SK-N-MC (cell line): ENCODE measurements at places on chromosomes 4 and X.

DNA sequence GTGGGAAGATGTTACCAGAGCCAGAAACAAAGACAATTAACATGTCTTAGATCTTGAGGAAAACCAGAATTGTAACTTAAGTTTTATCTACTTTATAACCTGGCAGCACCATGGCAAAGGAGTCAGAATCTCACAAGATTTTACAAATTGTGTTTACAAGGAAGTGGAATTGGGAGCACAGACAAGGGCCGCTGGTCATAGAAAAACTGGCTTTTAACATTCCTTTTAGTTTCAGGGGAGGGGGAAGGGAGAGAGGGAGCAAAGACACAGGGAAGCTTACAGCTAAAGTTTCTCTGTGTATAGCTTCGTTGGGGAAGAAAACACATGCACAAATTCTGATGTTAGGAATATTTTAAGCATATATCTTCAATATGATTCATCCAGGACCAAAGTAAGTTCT lies 10.3 kb upstream of the UGT2B11 start:
- DNase-seq, result no peak

DNA sequence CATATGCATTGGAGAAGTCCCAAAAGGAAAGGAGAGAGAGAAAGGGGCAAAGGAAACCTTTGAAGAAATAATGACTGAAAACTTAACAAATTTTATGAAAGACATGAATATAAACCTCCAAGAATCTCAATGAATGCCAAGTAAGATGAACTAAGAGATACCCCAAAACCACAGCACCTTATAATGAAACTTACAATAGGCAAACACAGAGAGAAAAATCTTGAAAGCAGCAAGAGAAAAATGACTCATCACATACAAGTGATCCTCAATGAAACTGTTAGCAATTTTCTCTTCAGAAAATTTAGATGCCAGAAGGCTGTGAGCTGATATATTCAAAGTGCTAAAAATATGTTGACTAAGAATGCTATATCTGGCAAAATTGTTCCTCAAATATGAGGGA lies 10.1 kb downstream of the SMIM10L2A start:
- DNase-seq, result no peak

DNA sequence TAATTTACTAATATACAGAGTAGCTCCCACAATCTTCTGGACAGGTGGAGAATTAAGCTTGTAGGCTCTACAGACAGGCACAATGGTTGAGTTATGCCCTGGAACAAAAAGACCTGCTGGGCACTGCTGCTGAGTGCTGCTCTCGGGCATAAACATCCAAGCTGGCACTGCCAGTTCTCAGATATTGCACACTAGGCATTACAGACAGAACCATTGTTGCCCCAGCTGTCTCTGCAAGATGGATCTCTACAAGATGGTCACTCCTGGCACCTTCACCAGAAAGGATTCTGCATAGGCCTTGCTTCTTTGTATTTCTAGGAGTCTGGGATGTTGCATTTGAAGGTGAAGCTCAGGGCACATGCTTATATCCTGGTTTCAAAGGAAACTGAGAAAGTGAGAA lies 527.1 kb downstream of the STIM2 start:
- DNase-seq, result no peak

DNA sequence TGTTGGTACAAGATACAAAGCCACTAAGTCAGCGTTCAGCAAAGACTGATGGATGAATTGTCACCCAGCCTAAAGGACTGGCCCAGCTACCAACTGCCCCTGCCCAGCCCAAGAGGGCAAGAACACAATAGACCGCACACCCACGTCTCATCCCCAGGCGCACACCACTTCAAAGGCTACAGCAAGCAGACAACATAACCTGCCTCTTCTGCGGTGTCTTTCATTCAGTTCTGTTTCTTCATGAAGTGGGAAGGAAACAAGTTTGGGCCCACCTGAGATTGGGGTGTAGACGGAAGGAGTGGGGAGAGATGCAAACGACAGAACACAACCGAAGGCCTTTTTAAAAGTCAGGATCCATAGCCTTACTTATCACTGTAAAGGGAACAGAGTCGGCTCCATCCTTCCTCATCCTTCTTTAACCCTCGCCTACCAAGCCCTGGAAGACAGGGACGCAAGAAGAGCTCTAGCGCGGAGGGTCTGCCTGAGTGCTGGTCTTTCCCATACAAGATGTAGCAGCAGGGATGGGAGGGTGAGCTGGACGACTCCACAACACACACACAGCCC lies 691 bp downstream of the SCARB2 start:
- no peak for DNase-seq

GRCh38 chr4:24089851-24090534 lies 200.1 kb upstream of the PPARGC1A start:
- DNase-seq, result no peak

GRCh38 chr4:128916832-128917231 lies 107.3 kb downstream of the JADE1 start:
- DNase-seq, result no peak

- DNase-seq, result no peak
Measured at GRCh38 chr4:61201961-61202637, 2.0 kb downstream of the ADGRL3 start.

GRCh38 chr4:48591372-48591771 lies 101.3 kb downstream of the ZAR1 start:
- DNase-seq, result no peak

DNA sequence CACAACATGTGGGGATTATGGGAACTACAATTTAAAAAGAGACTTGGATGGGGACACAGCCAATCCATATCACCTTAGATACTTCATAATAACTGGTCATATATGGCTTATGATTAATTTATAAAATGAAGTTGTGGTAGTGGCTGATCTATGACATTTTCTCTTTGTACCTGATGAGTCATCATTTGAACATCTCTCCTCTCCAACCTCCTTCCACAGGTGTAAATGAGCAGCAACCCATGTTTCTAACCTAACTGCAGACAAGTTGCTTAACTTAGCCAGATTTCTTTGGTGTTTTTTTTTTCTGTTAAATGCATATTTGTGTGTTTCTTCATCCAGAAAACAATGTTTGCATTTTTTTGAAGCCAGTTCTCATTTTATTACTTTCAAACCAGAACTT lies 42.6 kb downstream of the SPANXA2 start:
- DNase-seq, result no peak

DNA sequence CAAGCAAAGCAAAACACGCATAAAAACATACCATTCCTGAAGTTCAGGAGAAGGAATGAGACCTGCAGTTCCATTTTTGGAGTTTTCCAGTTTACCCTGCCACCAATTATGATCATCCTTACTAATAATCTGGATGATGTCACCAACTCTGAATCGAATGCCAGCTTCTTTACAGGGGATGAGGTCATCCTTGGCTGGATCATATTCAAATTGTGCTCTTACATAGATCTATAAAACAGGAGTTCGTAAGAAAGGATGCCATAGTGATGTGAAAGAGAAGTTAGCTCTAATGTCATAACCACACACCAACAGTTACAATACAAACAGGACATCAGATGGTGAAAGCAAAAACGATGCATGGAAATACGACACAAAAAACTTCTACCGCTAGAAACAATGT lies 106.5 kb downstream of the NYX start:
- DNase-seq, result no peak

DNA sequence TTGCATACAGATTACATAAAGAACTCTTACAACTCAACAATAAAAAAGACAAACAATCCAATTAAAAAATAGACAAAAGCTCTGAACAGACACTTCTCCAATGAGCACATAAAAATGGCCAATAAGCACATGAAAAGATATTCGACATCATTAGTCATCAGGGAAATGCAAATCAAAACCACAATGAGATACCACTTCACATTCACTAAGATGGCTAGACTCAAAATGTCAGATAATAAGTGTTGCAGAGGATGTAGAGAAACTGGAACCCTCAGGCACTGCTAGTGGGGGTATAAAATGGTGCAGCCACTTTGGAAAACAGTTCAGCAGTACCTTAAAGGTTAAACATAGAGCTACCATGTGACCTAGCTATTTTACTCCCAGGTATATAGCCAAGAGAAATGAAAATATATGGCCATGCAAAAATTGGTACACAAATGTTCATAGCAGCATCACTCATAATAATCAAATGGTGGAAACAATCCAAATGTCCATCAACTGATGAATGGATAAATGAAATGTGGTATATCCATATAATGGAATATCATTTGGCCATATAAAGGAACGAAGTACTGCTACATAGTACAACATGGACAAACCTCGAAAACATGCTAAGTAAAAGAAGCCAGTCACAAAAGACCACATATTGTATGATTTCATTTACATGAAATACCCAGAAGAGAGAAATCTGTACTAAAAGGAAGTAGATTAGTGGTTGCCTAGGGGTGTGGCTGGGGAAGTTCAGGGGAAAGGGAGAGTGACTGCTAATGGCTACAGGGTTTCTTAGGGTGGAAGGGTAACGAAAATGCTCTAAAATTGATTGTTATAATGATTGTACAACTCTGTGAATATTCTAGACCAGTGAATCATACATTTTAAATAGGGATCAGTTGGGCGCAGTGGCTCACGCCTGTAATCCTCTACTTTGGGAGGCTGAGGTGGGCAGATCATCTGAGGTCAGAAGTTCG lies 29.4 kb downstream of the SASH3 start:
- no peak for DNase-seq
